ENCODE measurements at places on chromosomes 16 and 17. TPM values are rescaled to one million over a fixed set of nuclear protein-coding genes. Genes with fewer than 3 reads are reported as not detected.

The NLRC3 gene
- total RNA-seq = 1.1 TPM

The AARSD1 gene
- 10.9 TPM for total RNA-seq

The CRAMP1 gene
- 13.1 TPM for total RNA-seq

The INCA1 gene
- total RNA-seq = not detected

The SCGB1C2 gene
- not detected for total RNA-seq

The TP53TG3B gene
- total RNA-seq = not detected

The MYO15B gene
- 38.5 TPM for total RNA-seq

The SECTM1 gene
- total RNA-seq = 18.9 TPM

The TBC1D3E gene
- total RNA-seq = not detected
